ENCODE measurements at places on chromosomes 13 and 19.
A peak's percentile ranks its signal among the peaks of the same experiment; 100 is the strongest.

- no peak for DNase-seq
Measured at GRCh38 chr19:10811391-10812111, 24.5 kb downstream of the TMED1 start.

DNA sequence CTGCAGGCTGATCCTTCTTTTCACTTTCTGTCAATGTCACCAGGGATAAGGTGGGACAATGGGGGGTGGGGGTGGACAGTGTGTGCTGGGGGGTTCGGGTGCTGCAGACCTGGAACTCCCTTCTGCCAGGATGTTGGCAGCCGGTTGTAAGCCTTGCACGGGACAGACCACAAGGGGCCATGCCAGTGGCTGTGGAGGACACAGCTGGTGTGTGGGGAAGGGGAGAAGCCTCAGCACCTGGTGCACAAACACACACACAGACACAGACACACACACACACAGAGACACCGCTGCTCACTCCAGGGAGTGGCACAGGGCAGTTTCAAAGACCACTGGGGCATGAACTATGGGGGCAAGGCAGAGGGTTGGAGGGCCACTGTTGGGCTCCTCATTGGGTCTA lies 3.6 kb downstream of the F2RL3 start:
- DNase-seq: no peak

DNA sequence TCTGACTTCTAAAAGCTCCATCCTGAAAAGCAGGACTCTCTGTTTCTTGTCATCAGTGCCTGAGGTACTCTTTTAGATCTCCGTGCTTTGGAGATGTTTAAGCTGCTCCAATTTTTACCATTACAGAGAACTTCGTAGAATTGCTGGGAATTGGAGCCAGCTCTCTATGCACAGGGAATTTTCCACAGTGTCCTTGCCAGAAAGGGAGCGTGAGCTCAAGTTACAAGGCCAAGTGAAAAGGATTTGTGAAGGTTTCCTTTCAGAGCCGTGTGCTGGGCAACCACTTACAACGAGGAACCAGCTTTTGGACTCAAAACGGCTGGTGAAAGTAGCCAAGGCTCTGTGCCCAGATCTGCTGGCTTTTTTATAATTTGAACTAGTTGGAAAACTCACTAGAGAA lies 82.6 kb downstream of the NUFIP1 start:
- no peak for DNase-seq

DNA sequence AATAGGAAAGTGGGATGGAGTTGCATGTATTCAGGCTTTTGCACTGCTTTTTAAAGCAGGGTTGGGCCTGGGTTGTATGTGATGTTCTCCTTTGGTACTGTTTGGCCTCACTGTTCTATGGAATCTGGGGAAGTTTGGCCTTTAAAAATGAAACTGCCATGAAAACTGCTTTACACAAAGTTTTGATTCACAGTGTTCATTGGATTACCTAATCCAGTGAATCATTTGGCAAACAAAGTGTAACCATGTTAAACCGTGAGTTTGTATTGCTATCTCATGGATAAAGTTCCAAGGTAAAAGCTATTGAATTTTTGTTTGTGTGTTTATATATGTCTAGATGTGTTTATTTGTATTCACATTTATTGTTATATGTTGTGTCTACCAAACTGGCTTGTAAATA lies 1658.6 kb downstream of the OLFM4 start:
- no peak for DNase-seq

DNA sequence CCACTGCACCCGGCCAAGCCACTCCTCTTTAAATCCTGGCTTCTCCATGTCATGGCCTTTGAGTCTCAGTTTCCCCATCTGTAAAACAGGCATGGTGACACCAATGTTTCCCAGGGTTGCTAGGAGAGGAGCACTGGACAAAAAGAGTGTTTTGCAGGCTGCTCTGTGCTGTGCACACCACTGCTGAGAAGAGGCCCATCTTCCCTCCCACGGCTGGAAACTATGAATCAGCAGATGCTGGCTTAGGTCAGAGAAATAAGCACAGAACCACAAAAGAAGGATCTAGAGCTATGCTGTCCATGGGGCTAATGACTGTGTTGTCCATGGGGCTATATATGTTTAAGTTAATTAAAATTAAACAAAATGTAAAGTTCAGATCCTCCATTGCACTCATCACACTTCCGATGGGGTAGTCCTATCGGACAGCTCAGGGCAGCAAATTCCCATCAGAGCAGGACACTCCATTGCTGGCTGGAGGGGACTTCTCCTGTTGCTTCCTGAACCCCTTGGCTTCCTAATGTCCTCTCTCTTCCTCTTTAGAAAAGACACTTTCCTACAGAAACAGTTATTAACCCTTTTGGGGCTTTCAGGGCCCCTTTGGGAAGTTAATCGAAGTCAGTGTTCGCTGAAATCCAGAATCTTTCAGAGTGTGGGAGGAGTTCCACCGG lies 37.1 kb downstream of the TSHZ3 start:
- peak; percentile 2 for DNase-seq

DNA sequence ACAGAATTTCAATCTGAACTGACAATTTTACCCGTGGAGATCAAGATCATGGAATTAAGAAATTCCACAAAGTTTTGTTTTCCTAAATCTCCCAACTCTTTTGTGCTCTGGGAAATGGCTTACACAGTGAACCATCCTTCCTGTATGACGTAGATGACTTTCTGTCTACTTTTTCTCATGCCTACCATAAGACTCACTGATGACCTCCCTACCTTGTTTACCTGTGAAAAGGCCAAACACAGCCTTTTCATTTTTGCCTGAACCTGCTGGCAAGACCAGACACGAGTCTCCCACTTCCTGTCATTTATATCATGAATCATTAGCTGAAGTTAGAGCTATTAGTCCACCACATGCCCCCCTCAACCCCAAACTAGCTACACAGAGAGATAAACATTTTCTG lies 4.6 kb upstream of the KBTBD6 start:
- DNase-seq: no peak

- no peak for DNase-seq
Measured at GRCh38 chr19:51820011-51820410, 25.1 kb downstream of the FPR3 start.

DNA sequence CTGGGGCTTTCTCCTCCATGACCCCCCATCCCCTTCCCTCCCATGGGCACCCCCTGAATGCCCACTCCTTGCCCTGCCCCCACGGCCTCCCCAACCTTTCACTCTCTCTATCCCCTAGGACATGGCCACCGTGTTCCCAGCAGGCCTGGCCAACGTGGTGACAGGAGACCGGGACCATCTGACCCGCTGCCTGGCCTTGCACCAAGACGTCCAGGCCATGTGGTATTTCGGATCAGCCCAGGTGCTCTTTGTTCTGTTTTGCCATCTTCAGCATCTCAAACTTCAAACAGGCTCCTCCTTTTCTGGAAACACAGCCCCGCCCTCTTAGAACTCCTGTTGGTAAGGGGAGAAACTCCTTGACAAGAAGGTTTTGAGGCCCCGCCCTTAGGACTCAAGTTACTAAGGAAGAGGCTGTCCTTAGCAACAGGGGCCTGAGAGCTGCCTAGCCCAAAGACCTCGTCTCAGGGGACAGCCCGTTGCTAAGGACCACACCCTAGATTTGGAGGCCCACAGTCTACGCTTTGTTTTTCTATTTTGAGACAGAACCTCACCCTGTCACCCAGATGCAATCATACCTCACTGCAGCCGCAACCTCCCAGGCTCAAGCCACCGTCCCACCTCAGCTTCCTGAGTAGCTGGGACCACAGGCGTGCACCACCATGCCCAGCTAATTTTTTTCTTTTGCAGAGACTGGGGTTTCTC lies 5.1 kb upstream of the FLT3LG start:
- DNase-seq: no peak

DNA sequence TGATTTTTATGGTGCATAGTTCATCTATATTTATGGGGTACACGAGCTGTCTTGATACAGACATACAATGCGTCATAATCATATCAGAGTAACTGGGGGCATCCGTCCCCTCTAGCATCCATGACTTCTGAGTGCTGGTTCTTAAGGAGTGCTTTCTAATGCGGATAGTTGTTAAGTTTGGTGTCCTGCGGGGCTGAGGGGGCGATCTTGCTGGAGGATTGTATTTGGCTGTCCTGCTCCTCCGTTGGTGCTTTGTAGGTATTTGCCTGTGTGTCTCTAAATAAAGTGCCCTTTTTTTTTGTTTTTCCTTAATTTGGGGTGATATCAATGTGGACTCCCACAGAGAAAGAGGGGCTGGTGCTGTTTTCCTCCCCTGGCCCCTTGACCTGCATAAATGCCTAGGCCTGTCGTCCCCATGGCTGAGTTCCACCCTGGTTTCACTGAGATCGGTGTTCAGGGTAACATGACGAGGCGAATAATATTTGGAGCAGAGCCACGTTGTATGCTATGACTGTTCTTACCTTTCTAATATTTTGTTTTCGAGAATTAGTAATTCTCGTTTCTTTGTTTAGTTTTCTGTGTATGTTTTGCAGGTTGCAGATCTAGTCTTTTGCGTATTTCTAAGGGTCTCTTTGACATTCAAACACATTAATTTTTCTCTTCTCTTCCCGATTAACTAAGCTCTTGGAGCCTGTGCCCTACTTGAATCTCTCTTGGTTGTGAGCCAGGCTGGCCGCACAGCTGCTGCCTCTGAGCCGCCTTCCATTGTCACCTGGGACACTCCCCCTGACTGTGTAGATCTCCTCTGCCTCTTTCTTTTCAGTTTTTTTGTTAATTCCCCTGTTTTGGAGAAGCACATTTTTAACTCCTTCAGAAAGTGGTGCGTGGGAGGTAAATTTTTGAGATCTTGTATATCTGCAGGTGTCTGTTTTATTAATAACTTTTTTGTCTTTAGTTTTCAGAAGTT lies 100.3 kb downstream of the ARHGEF7 start:
- no peak for DNase-seq

GRCh38 chr19:5340637-5341447 lies at the start of gene PTPRS:
PTPRS (minus strand) TSS chr19:5340812; CDS start chr19:5286140, 54,672 bp downstream.
- DNase-seq: peak; percentile 57

DNA sequence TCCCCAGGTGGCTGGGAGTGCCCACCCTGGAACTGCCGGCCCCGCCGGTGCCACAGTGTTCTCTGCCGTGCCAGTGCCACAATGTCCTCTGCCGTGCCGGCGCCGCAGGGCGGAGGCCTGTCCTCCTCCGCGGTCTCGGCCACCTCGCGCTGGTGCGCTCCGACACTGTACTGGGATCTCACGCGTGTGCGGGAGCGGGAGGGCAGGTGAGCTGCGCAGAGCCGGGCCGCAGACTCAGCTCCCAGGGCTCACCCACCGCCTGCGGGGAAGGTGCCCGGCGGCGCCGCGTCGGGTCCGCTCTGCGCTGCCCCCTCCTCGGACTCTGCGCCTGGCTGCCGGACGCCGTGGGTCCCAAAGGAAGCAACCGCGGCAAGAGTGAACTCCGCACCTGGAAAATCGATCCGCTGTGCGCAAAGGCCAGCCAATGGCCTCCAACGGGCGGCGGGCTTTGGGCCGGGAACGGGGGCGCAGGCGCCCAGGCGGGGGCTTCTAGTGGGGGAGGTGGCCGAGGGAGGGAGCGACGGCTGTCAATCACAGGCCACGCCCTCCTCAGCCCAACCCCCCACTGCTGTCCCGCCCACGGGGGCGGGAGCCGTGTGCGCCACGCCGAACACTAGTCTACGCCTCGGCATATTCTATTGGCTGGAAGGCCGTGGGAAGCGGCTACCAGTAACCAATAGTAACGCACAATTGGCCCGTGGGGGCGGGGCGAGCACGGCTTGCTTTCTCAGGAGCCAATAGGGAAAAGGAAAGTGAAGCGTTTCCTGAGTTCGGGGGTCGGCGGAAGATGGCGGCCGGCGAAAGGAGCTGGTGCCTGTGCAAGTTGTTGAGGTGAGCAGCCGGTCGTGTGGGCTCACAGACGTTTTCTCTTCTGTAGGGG lies at the start of gene ALG11:
TSS of gene ALG11 (plus strand) at position 767 of the 880 bp plus-strand sequence. CDS start at position 788, 21 bp downstream.
- DNase-seq: peak; percentile 99

DNA sequence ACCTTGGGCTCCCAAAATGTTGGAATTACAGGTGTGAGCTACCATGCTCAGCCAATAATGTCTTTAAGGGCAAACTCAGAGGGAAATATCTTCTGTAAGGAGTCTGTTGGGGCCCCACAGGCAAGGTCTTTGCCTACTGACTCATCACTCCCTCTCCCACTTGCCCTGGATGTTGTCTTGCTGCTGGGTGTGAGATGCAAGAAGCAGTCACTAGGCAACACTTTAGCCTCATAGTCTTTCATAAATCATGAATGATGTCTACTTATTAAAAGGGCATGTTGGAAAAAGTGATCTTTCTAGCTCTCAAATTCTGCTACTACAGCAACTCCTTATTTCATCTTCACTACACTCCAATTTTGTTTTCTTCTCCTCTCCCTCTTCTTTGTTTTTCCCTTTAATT lies 34.6 kb upstream of the SLC10A2 start:
- no peak for DNase-seq

GRCh38 chr19:32543115-32543900 lies 37.7 kb upstream of the PDCD5 start:
- DNase-seq: no peak

DNA sequence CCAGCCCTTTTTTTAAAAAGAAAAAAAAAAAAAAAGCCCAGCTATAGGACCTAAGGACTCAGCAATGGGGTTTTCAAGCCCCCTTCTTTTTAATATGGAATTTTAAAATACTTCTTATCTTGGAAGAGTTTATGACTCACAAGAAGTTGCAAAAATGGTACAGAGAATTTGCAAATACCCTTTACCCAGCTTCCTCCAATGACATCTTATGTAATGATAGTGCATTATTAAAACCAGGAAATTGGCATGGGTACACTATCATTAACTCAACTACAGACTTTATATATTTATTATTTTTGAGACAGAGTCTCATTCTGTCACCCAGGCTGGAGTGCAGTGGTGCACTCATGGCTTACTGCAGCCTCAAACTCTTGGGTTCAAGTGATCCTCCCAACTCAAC lies 16.1 kb downstream of the TMEM38A start:
- DNase-seq: no peak

DNA sequence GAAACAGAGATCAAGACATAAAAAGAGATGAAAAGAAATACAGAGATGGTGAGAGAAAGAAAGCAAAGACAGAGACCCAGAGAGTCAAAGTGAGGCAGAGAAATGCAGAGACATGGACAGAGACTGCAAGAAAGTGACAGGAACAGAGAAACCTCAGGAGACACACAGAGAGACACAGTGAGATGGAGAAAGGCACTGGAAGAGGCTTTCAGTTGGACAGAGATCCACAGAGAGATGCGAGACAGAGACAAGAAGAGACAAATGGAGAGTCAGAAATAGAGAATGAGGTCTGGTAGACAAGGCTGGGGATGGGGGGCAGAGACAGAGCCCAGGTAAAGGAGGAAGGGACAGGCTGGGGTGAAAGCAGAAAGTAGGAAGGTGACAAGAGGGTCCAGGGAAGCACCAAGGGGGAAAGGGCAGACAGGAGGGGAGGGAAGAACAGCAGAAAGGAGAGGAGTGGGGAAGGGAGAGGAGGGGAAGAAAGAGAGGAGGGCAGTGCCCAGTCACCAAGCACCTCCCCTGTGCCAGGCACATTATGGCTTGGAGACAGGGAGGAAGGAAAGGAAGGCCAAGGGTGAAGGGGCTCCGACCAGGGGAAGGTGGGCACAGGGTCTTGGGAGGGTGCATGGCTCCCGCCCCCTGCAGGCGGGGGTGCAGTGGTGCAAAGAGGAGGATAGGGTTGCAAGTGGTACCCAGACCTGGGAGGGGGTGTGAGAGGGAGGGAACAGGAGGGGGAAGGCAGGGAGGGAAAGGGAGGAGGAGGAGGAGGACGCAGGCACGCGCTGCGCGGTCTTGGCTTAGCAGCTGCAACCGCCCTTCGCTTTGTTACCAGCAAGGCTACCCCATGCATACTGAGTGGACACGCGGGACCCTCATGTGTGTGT lies 38.4 kb downstream of the DEDD2 start:
- DNase-seq: no peak
